Activated naive CD8-positive, alpha-beta T cell treated with anti-CD3 and anti-CD28 coated beads, Interleukin-2, amount 50 U/mL, for 24 hours (primary cell): ENCODE measurements at places on chromosomes 6 and 20.

GRCh38 chr6:32095338-32096086 is 13.6 kb downstream of the TNXB start:
- DNase-seq: no peak

GRCh38 chr6:108002365-108003221 is 44.6 kb upstream of the SEC63 start:
- DNase-seq: no peak

DNA sequence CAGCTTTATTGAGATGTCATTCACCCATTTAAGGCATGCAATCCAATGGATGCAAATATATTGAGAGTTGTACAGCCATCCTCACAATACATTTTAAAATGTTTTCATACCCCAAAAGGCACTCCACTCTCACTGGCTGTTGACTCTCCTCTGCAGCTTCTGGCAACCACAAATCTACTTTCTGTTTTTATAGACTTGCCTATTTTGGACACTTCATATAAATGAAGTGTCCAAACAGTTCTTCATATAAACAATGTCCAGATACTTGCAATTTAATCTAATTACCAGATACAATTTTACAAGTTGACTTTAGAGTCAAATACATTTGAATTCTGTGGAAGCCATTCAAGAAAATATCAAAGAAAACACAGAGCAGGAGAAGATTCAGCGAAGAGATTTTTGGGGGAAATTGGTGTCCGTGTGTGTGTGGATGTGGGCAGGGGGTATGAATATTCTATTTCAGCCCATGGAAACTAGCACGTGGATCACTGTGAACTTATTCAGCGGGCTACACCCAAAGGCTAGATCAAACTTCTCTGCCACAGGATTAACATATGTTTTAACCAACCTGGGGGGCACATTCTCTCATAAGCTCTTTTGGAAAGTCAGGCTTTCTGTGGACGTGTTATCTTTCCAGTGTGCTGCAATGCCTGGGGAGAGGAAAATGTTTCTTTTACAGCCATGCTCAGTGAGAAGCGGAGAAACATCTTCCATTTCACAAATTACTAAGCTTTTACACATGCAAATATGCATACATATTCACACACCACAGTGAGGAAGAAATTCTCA is 73.9 kb downstream of the PLG start:
- DNase-seq: no peak

DNA sequence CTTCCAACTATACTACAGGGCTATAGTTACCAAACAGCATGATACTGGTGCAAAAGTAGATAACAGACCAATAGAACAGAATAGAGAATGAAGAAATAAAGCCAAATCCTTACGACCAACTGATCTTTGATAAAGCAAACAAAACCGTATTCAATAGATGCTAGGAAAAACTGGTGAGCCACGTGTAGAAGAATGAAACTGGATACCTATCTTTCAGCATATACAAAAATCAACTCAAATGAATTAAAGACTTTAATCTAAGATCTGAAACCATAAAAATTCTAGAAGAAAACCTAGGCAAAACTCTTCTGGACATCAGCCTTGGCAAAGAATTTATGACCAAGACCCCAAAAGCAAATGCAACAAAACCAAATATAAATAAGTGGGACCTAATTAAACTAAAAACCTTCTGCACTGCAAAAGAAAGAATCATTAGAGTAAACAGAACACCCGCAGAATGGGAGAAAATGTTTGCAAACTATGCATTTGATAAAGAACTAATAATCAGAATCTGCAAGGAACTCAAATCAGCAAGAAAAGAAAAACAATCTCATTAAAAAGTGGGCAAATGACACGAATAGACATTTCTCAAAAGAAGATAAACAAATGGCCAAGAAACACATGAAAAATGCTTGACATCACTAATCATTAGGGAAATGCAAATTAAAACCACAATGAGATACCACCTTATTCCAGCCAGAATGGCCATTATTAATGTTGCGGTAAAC is 109.8 kb downstream of the TAF4 start:
- DNase-seq: no peak
